ENCODE measurements at places on chromosomes 5 and 9. TPM values are rescaled to one million over a fixed set of nuclear protein-coding genes. Genes with fewer than 3 reads are reported as not detected.

The ACOT12 gene
- total RNA-seq = not detected

The SLCO4C1 gene
- under 0.01 TPM for total RNA-seq

- no peak for DNase-seq
Measured at GRCh38 chr5:73273379-73274050, 100.5 kb downstream of the TMEM174 start.

The PRSS3 gene
- 8.9 TPM for total RNA-seq
